H9 (cell line): ENCODE measurements at places on chromosomes 13 and 19.
A peak's percentile ranks its signal among the peaks of the same experiment; 100 is the strongest.

GRCh38 chr13:112003396-112003795 is 63.6 kb upstream of the SOX1 start:
- peaks cover 13% of the 10 kb centered on the region; the same call in 1 of the 2 replicates for H3K27me3 ChIP-seq
- H3K4me1 ChIP-seq: no peaks in the 10 kb centered on the region
- no peak overlapping the region for H3K4me3 ChIP-seq
- DNase-seq: no peak

GRCh38 chr13:69194130-69194529 is 913.5 kb upstream of the ATXN8OS start:
- no peak overlapping the region for H3K27ac ChIP-seq
- H3K4me3 ChIP-seq: no peak overlapping the region
- no peaks in the 10 kb centered on the region for H3K36me3 ChIP-seq
- no peaks in the 10 kb centered on the region for H3K27me3 ChIP-seq
- no peak for DNase-seq
- H3K4me1 ChIP-seq: peaks cover 2% of the 10 kb centered on the region; the same call in 1 of the 2 replicates

DNA sequence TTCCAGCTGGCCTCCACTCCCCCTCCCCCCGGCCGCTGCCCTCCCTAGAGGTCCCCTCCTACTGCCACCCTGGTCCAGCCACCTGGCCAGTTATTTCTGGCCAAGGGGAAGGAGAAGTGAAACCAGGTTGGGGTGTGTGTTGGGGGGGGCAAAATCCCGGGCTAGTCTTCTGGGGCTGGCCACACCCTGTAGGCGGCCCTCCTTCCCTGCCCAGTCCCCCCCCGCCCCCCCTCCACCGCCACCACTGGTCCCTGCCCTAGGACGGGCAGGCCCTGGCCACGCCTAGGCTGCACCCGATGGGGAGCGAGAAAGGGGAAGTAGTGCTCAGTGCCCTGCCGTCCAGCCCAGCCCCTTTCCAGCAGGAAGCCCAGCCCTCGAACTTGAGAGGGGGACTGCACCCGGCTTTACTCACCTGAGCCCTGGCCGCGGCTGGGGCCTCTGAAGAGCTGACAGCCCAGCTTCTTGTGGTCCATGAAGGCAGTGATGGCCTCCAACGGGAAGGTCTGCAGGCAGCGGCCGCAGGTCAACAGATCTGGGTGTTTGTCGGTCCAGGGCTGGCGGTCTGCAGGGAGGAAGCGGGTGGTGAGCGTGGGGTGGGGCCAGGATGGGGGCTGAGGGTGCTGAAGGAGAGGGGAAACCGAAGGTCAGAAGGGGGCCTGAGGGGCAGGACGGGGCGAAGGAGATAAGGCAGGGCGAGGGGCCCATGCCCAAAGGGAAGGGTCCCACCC is 813 bp downstream of the ZNF296 start:
- no peaks in the 10 kb centered on the region for H3K27me3 ChIP-seq
- no peak overlapping the region for H3K27ac ChIP-seq
- peaks cover 26% of the 10 kb centered on the region for H3K36me3 ChIP-seq
- peak; percentile 90 for DNase-seq

GRCh38 chr13:75566658-75567057 is 17.1 kb downstream of the UCHL3 start:
- no peaks in the 10 kb centered on the region for H3K4me1 ChIP-seq
- no peak for DNase-seq
- H3K4me3 ChIP-seq: no peak overlapping the region
- no peak overlapping the region for H3K27ac ChIP-seq
- H3K27me3 ChIP-seq: no peaks in the 10 kb centered on the region

GRCh38 chr13:31001647-31002046 is 69.2 kb downstream of the TEX26 start:
- no peaks in the 10 kb centered on the region for H3K27me3 ChIP-seq
- H3K36me3 ChIP-seq: no peaks in the 10 kb centered on the region
- no peak overlapping the region for H3K4me3 ChIP-seq
- no peak for DNase-seq
- no peaks in the 10 kb centered on the region for H3K4me1 ChIP-seq

GRCh38 chr13:24606486-24607170 is 73.6 kb upstream of the ATP12A start:
- H3K27ac ChIP-seq: no peak overlapping the region
- no peaks in the 10 kb centered on the region for H3K27me3 ChIP-seq
- H3K36me3 ChIP-seq: no peaks in the 10 kb centered on the region

GRCh38 chr19:5104871-5105351 is 136.0 kb downstream of the KDM4B start:
- no peaks in the 10 kb centered on the region for H3K27me3 ChIP-seq
- no peak overlapping the region for H3K4me3 ChIP-seq
- H3K36me3 ChIP-seq: peaks cover 6% of the 10 kb centered on the region
- H3K27ac ChIP-seq: no peak overlapping the region
- no peak for DNase-seq

- H3K27ac ChIP-seq: no peak overlapping the region
- H3K4me1 ChIP-seq: no peaks in the 10 kb centered on the region
- no peak for DNase-seq
- H3K4me3 ChIP-seq: no peak overlapping the region
- no peaks in the 10 kb centered on the region for H3K36me3 ChIP-seq
Measured at GRCh38 chr13:99464441-99464949, 36.8 kb upstream of the TM9SF2 start.

- H3K36me3 ChIP-seq: no peaks in the 10 kb centered on the region
- DNase-seq: no peak
- H3K4me1 ChIP-seq: peaks cover 3% of the 10 kb centered on the region; the same call in 1 of the 2 replicates
- H3K4me3 ChIP-seq: no peak overlapping the region
- H3K27ac ChIP-seq: no peak overlapping the region
Measured at GRCh38 chr19:30692879-30693503, 320.8 kb downstream of the ZNF536 start.

- no peaks in the 10 kb centered on the region for H3K36me3 ChIP-seq
- no peak overlapping the region for H3K27ac ChIP-seq
- no peak overlapping the region for H3K4me3 ChIP-seq
- H3K4me1 ChIP-seq: no peaks in the 10 kb centered on the region
- H3K27me3 ChIP-seq: no peaks in the 10 kb centered on the region
Measured at GRCh38 chr13:58097831-58098230, 466.3 kb downstream of the PCDH17 start.

DNA sequence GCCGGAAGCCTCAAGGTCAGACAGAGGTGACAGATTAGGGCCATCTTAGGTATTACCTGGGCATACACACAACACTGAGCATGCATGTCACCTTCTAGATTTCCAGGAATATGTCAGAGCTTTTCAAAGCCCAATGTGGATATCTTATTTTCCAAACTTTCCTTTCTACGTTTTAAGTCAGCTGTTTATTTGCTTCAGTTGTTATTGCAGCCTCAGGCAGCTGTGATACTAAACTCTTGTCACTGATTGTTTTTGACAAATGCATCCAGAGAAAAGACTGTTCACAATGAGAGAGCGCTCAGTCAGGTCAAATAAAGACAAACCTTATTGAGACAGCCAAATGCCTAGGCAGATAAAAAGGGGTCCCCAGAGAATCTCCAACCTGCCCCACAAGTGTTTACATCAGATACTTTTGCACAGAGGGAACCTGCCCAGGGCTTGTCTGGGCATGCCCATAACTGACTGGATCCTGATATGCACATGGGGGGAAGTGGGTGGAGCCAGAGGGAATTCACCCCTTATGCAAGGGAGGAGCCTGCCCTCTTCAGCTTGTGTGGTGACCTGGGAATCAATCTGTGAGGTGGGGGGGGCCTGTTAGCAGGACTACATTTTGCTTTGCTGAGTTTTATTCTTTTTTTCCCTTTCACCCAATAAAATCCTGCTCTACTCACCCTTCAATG is 28.5 kb downstream of the MED4 start:
- no peak overlapping the region for H3K4me3 ChIP-seq
- no peaks in the 10 kb centered on the region for H3K27me3 ChIP-seq
- DNase-seq: no peak
- no peak overlapping the region for H3K27ac ChIP-seq
- no peaks in the 10 kb centered on the region for H3K4me1 ChIP-seq

GRCh38 chr13:20174656-20175405 is 14.0 kb upstream of the GJA3 start:
- H3K4me1 ChIP-seq: no peaks in the 10 kb centered on the region
- peak; percentile 54 for DNase-seq
- no peak overlapping the region for H3K4me3 ChIP-seq
- H3K27me3 ChIP-seq: no peaks in the 10 kb centered on the region
- no peak overlapping the region for H3K27ac ChIP-seq

DNA sequence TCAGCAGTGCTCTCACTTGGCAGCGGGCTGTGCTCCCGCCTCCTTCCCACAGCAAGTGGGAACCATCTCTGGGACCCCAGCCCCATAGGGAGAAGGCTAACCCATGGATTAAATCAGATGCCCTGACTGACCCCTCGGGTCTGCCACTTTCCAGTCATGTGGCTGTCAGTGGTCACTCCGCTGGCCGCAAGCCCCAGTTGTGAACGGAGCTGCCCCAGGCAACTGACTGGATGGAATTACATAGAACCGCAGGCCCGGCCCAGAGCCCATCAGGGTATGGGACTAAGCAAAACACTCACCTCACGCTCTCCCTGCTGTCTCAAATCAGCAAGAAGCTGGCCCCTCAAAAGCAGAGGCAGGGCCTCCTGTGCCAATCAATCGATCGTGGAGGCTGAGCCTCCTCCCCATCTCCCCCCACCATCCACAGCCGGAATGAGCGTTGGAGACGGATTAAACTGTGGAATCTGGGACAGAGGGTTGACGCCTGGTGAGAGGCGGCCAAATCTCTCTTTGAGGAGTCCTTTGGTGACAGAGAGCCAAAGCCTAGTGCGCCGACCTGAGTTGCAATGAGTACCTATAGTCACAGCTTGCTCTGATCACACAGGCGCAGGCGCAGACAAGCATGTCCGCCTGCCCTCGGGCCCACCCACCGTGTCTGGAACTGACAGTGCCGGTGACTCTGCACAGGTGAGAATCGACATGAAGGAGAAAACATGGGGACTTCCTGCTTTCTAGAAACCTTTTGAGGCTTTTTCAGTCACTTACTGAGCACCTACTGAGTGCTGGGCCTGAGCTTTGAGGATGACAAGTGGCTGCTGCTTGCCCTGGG is 38.7 kb downstream of the PBX4 start:
- no peaks in the 10 kb centered on the region for H3K27me3 ChIP-seq
- no peaks in the 10 kb centered on the region for H3K36me3 ChIP-seq
- H3K27ac ChIP-seq: no peak overlapping the region
- no peak for DNase-seq
- no peak overlapping the region for H3K4me3 ChIP-seq

DNA sequence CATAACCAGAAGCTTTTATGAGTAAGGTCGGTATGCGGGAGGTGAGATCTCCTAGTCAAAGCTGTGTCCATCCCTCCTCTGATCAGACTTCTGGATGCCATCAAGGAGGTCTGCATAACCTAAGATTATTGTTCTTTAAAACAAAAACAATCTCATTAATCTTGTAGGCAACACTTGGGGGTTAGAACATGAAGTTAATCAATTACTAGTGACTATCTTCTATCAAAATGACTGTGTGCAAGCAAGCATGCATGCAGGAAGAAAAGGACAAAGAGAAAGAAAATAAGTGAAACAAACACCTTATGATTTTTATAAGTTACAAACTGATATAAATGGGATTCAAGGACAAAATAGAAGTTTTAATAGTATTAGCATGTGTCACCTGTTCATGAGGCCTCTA is 2435.9 kb upstream of the PCDH20 start:
- DNase-seq: no peak
- H3K36me3 ChIP-seq: no peaks in the 10 kb centered on the region
- H3K27ac ChIP-seq: no peak overlapping the region
- H3K4me1 ChIP-seq: no peaks in the 10 kb centered on the region
- no peaks in the 10 kb centered on the region for H3K27me3 ChIP-seq
- H3K4me3 ChIP-seq: no peak overlapping the region

DNA sequence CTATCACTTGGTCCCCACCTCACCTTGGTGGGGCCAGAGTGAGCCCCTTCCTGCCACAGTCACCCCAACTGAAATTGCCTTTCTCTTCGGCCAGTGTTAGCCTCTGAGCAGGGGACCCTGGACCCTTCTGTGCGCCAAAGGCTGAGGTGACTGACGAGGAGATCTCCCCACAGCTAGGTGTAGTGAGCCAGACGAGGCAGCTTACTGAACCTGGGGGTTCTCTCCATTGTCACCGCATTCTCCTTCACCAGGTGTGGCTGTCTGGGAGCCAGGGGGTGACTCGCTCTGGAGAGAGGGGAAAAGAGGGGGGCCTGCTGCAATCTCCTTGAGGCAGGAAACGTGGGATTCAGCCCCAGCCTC is 1.3 kb downstream of the RPS28 start:
- H3K4me1 ChIP-seq: no peaks in the 10 kb centered on the region
- H3K4me3 ChIP-seq: peak overlapping the region; percentile 96
- no peaks in the 10 kb centered on the region for H3K27me3 ChIP-seq
- H3K36me3 ChIP-seq: peaks cover 22% of the 10 kb centered on the region
- DNase-seq: no peak

DNA sequence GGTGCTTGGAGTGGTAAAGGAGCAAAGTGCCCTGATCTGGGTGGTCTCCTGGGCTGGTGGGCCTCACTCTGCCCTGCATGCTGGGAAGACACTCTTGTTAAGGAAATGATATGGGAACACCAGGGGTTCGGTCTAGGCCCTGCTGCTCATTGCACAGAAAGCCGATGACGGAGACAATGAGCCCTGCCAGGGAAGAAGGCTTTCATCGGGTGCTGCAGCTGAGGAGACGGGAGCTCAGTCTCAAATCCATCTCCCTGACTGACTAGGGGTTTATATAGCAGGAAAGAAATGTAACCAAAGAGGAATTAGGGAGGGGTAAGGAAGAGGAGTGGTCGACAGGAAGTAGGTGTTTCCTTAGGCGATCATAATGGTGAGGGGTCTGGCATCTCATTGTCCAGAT is 253.4 kb downstream of the TEX29 start:
- no peak overlapping the region for H3K4me3 ChIP-seq
- H3K27me3 ChIP-seq: no peaks in the 10 kb centered on the region
- no peak overlapping the region for H3K27ac ChIP-seq
- H3K4me1 ChIP-seq: no peaks in the 10 kb centered on the region
- peaks cover 25% of the 10 kb centered on the region for H3K36me3 ChIP-seq

DNA sequence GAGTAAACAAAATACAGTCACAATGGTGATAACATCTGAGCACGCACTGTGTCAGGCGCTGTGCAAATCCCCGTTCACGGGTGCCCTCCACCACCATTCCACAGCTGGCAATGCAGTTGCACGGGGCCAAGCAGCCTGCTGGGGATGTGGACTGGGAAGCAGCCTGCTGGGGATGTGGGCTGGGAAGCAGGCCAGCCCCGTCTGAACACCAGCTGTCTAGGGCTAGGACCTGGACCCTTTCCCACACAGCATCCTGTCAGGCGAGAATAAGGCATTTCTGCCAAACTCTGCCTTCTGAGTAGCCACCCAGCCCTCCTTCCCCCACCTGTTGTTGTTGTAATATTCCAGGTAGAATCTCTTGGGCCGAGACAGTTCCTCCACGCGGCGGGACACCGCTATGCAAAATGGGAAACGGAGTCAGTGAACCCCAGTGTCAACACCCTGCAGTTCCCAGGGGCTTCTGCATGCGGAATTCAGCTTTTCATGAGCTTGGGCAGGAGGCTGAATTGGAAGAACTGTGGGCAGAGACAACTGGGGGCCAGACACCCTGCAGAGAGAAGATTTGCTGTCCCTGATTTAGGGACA is 27.8 kb upstream of the MIER2 start:
- no peaks in the 10 kb centered on the region for H3K4me1 ChIP-seq
- no peak overlapping the region for H3K4me3 ChIP-seq
- DNase-seq: no peak
- peaks cover 4% of the 10 kb centered on the region; the same call in 1 of the 2 replicates for H3K36me3 ChIP-seq
